ENCODE measurements at places on chromosomes 6 and 20.

DNA sequence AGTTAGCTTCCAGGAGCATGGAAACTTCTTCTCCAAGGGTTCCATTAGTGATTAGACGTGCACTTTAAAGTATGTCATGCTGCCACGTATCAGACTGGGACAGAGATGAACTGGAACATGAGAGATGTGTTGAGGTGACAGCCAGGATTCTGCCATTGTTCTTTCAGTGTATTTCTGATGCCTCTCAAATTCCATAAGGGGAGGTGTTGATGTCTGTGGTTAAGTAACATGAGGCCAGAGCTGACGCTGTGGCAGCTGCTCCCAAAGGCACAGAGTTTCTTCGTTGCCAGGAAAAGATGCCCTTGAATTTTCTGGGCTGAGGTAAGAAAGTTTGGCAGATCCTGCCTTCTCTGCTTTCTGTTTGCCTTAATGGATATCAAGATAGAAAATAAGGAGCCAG, 63.5 kb downstream of the TRMT6 start:
- no peak for DNase-seq

- DNase-seq: no peak
Observed at GRCh38 chr20:63696628-63697356, at the start of gene TNFRSF6B. Gene TNFRSF6B, plus strand, starts transcription at chr20:63696652. Its CDS starts 116 bp downstream, at chr20:63696768.

DNA sequence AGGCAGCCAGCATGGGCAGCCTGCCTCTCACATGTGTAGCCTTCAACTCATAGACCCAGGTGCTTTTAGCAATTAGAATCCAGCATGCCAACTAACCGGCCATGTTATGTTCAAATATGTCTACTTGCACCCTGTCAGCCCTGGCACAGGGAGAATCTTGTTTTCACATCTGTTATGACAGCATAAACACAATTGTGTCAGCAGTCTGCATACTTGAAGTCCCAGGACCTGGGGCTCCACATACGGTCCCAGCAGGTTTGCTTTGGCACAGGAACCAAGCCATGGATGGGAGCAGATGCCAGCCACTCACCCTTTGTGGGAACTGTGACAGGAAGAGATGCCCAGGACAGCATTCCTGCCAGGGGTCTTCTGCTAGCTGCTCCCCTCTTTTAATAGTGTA, 67.2 kb upstream of the SYNDIG1 start:
- DNase-seq: no peak

DNA sequence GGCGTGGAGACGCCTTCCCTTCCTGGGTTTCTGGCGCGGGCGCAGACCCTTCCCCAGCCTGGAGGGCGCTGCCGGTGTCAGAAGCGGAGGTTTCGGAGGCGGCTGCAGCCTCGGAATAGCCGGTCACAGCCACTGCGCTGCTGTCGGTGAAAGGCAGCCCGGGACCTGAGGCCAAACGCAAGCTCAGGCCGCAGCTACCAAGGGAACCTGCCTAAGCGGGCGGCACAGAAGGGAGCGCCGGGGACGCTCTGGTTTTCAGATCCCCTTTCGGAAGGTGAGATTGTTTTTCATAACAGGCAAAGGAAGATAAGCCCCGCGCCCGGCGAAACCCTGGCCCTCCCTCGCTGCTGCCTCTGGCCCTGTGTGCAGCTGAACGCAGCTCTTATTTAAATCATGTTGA, 116.5 kb downstream of the FAM120B start:
- no peak for DNase-seq

- DNase-seq: no peak
Observed at GRCh38 chr20:44501448-44501847, 20.4 kb downstream of the SERINC3 start.

GRCh38 chr20:57548177-57549058, 12.5 kb upstream of the PCK1 start:
- DNase-seq: no peak

DNA sequence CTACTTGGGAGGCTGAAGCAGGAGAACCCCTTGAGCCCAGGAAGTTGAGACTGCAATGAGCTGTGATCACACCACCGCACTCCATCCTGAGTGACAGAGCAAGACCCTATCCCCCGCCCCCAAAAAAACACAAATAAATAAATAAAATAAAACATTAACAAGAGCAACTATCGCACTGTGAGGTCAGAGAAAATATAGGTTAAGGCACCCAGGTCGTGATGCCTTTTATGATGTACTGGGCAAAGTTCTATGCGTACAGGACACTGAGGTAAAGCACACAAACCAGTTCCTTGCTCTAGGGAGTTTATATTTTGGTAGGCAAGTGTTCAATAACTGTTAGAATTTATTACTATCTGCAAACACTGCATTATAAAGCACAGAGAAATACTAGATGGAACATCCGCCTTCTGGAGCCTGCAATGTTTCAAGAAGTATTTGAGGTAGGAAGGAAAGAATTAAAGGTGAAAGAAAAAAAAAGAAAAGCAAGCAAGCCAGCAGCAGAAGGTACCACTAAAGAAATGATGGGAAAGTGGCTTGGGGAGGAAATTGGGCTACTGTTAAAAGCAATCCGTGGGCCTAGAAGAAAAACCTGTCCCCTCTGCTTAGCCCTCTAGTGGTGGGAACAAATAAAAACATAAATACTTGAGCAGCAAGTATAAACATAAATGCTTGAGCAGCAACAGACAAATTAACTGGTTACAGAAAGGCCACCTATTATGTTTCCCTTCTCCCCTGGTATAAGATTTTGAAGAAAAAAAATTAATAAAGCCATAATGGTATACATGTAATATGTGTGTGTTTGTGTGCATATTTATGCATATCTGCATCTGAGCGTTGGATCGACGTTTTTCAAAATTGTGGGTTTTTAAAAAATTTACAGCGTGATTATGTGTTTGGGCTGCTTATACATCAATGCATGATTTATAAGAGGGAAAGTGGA, 128.0 kb downstream of the PHACTR1 start:
- DNase-seq: no peak

GRCh38 chr6:7535498-7535897, 6.0 kb upstream of the DSP start:
- DNase-seq: no peak

GRCh38 chr6:23600118-23600517, 525.9 kb upstream of the NRSN1 start:
- DNase-seq: no peak

- DNase-seq: peak; percentile 31
Observed at GRCh38 chr6:82248273-82248735, 760 bp upstream of the IBTK start.

- no peak for DNase-seq
Observed at GRCh38 chr6:165042912-165043311, 266.5 kb downstream of the C6orf118 start.

- DNase-seq: no peak
Observed at GRCh38 chr6:14023855-14024254, 93.7 kb upstream of the CD83 start.

- DNase-seq: no peak
Observed at GRCh38 chr20:15847196-15847784, 726.0 kb downstream of the KIF16B start.

DNA sequence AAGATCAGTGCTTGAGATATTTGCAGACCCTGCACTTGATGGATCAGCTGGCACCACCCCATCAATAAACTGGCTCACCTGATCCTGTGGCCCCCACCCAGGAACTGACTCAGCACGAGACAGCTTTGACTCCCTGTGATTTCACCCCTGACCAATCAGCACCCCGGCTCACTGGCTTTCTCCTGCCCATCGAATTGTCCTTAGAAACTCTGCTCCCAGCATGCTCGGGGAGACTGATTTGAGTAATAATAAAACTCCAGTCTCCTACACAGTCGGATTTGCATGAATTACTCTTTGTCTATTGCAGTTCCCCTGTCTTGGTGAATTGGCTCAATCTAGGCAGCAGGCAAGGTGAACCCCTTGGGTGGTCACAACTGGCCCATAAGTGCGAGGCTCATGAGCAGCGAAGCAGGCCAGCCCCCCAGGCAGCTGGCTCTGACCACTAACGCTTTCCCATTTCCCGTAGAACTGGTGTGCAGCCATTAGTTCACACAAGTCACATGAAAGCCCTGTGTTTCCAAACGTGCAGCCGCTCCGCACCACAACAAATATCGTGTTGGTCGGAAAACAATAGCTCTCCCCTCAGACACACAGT, 79.6 kb downstream of the RSPH3 start:
- no peak for DNase-seq

- DNase-seq: no peak
Observed at GRCh38 chr6:100823041-100823440, 58.1 kb downstream of the ASCC3 start.

Data from hypothalamus (tissue), 51 donors.